Inflammatory macrophage (primary cell): ENCODE measurements at places on chromosomes 7 and 10.

- DNase-seq: no peak
Measured at GRCh38 chr7:7641129-7641663, 644 bp downstream of the UMAD1 start.

DNA sequence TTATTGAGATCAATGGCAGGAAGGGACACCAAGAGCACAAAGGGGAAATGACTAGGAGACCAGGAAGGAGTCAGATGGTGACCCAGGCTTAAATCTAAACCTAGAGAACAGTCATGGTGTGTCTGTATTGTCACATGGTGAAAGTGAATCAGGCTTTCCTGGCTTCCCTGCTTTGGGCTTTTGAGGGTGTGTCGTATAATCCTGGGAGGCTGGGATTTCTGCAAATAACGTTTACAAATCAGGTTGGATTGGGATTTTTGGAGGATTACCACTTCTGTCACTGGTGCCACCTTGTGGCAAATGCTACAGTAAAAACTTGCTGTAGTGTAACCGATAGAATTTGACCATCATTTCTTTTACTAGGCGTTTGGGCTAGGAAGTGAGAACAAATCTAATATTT is 502.6 kb downstream of the NRG3 start:
- DNase-seq: no peak

- DNase-seq: no peak
Measured at GRCh38 chr10:59271160-59271559, 91.2 kb downstream of the FAM13C start.

DNA sequence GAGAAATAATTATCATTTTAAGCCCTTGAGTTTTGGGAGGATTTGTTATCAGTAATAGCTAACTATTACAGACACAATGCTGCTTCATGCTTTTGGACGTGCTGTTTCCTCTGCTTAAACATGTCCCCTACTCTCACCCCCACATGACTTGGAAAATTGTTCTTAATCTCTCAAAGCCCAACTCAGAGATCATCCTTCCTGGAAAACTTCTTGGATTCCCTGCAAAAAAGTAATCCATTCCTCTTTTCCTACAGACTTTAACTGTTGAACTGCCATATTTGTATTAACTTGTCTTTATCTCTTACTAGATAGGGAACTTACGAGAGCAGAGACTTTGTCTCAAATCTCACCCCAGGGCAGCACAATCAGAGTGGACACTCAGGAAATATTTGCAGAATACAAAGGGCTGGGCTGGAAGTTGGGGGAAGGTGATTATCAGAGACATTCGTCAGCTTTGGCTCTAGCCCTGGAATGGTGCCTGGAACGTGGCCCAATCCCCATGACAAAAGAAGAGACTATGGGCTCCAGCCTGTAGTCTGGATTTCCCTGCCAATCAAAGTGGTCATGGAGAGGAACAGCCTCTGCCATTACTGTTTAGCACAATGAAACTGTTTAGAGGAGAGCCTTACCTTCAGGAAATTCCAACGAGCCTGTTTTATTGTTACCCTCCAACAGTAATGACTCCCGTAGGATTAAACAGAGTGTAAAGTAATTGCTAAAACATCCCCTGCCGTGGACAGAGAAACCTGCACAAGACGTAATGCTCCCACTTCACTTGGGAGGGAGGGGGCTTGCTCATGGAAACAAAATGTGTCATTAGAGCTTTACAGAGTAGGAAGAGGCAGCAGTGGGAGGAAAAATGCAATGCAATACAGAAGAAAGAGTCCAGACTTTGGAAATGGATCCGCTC is 140.4 kb upstream of the AUTS2 start:
- no peak for DNase-seq

- DNase-seq: peak; percentile 98
Measured at GRCh38 chr10:133258818-133259601, 17.7 kb downstream of the ADAM8 start.

DNA sequence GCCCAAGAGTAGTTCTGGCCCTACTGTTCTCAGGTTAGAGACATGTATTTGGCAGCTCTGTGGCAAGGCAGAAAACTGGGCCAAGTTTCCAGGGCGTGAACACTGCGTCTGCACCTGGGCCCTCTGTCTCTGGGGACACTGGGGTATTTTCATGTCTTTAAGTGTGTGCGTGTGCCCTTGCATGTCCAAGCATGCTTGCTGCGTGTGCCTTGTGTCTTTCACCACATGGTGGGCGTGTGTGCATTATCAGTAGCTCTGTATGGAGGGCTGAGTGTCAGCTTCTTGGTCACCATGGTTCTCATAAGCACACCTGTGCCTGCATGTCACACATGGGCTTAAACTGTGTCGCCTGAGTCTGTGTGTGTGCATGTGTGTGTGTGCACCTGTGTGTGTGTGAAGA is 69.3 kb downstream of the HIPK2 start:
- DNase-seq: no peak

GRCh38 chr10:116125180-116125579 is 147.8 kb downstream of the GFRA1 start:
- DNase-seq: no peak

GRCh38 chr10:51918440-51918839 is 219.0 kb upstream of the CSTF2T start:
- DNase-seq: no peak

- DNase-seq: no peak
Measured at GRCh38 chr7:40921589-40922315, 781.1 kb downstream of the INHBA start.

- DNase-seq: no peak
Measured at GRCh38 chr7:55485501-55486191, 86.7 kb downstream of the VOPP1 start.

DNA sequence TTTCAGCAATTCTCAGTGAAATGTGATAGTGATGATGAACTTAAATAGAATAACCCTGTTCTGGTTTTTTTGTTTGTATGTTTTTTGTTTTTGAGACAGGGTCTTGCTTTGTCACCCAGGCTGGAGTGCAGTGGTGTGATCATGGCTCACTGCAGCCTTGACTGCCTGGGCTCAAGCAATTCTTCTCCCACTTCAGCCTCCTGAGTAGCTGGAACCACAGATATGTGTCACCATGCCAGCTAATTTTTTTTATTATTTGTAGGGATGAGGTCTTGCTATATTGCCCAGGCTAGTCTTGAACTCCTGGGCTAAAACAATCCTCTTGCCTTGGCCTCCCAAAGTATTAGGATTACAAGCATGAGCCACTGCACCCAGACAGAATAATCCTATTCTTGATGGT is 14.3 kb upstream of the COL17A1 start:
- DNase-seq: no peak

DNA sequence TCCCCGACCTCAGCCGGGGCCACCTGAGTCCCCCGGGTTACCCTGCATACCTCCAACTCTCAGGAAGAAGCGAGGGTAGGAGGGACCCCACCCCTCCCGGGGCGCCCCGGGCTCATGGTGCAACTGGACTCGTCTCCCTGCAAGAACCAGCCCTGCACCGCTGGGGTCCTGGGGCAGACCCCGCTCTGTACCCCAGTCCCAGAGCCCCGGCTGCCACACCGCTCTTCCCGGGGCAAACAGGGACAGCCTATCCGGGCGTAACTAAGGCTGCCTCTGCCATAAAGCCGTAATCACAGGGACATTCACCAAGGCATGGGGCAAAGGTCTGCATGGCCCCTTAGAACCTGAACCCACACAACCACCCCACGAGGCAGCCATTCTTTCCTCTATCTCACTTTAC is 6.7 kb upstream of the MAFK start:
- no peak for DNase-seq
